ENCODE measurements at places on chromosomes 12 and 14.

GRCh38 chr12:52698651-52699340 is 4.5 kb downstream of the KRT77 start:
- no peak for DNase-seq

GRCh38 chr12:131155131-131155530 is 201.4 kb downstream of the ADGRD1 start:
- DNase-seq: no peak

- no peak for DNase-seq
Measured at GRCh38 chr14:92760524-92760805, 12.0 kb upstream of the LGMN start.

DNA sequence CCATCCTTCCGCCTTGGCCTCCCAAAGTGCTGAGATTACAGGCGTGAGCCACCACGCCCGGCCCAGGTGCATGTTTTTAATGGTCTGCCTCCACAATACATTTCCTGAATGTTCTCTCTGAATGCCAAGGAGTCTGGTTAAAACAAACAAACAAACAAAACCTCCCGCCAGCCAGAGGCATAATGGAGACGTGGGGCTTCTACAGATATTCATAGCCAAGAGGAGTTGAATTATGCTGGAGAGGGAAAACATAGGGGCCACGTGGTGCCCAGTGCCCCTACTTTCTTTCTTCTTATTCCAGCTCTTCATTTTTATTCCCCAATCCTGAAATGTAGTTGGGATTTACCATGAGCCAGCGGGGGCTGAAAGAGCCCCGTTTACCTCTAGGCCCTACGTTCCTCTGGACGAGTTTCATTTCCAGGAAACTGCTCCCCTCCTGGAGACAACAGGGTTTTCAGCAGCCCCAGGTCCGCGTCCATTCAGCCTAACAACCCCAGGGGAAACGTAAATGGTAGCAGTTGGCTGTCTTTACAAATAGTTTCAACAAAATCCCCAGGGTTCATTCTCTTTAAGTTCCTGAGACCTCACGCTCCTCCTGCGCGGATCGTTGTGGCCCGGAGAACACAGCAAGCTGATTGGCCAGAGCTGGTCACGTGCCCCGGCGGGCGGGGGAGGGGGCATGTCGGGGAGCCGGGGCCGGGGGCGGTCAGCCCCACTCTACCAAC is 108.5 kb upstream of the ESRRB start:
- DNase-seq: no peak

DNA sequence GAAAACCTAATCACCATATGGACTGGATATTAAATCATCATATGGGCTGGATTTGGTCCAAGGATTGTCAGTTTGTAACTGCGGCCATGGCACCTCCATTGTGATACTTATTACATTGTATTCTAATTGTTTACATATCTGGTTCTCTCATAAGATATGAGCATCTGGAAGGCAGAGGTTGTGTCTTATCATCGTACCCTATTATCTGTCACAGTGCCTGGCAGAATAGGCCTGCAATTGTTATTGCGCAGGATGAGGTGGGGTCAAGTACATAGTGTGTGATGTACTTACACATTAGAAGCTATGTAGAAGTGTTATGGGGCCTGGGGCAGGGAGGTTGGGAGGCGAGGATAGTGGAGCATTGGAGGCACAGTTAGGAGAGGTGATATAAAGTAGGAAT is 4.7 kb downstream of the IFT43 start:
- DNase-seq: no peak

GRCh38 chr14:99320105-99320572 is 48.1 kb upstream of the BCL11B start:
- peak; percentile 53 for DNase-seq

GRCh38 chr14:63862163-63862562 is 9.4 kb downstream of the SYNE2 start:
- no peak for DNase-seq

DNA sequence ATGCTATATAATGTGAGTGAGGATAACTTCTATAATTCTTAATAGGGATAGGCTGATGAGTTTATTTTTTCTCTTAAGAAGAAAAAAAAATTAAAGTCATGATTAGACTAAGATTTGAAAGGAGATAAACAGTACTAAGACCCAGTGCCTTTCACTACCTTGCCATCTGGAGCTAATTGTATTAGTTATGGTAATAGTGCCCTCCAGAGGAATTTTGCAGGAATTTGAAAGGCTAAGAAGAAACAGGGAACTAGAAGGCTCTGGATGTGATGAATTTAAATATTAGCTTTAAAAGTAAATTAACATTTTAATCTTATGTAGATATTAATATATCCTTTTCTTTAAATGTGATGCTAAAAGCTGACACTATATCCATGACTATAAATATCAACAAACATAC is 36.6 kb upstream of the PIK3C2G start:
- no peak for DNase-seq

DNA sequence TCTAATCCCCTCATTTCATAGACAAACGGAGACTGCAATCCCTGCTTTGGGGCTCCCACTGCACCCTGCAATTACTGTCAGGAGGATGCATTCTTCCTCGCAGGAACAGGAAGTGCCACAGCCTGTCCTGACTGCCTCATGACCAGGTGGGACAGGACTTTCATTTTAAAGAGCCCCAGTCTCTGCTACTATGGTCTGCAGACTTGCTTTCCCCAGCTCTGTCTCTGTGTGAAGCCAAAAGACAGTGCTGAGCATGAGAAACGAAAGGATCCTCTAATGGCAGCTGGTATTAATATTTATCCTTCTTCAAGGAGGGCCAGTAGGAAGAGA is 60.0 kb upstream of the PNMA1 start:
- DNase-seq: no peak

DNA sequence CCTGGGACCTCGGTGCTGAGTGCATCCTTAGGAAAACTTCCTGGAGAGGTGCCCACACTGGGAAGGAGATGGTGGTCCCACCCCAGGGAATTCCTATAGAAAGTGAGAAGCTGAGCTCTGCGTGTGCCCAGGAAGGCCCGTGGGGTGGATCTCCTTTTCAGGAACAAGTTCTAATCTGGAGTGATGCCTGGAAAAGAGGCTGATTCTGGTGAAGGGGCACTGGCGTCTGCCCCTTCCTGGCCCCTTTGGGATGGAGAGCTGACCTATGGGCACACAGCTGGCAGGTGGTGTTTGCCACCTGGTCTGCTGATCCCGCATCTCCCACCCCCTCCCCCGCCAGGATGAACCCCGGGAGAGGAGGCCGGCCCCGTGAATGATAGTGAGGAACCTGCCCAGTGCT is 142.0 kb upstream of the RTL1 start:
- no peak for DNase-seq

- no peak for DNase-seq
Measured at GRCh38 chr12:66627988-66628317, 50.9 kb downstream of the GRIP1 start.

DNA sequence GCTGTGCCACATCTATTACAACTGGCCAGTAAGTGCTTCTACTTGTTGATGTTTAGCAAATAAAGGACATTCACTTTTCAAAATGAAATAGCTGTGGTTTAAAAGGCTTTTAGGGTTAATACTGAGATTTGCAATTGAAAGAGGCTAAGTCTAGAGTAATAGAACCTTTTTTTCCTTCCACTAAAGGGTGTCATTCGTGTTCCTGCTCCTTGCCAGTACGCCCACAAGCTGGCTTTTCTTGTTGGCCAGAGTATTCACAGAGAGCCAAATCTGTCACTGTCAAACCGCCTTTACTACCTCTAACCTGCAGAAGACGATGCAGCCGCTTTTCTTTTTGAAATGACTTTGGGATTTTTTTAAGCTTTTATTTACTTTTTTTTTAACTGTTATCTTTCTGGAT is 33.6 kb downstream of the PIWIL1 start:
- no peak for DNase-seq

DNA sequence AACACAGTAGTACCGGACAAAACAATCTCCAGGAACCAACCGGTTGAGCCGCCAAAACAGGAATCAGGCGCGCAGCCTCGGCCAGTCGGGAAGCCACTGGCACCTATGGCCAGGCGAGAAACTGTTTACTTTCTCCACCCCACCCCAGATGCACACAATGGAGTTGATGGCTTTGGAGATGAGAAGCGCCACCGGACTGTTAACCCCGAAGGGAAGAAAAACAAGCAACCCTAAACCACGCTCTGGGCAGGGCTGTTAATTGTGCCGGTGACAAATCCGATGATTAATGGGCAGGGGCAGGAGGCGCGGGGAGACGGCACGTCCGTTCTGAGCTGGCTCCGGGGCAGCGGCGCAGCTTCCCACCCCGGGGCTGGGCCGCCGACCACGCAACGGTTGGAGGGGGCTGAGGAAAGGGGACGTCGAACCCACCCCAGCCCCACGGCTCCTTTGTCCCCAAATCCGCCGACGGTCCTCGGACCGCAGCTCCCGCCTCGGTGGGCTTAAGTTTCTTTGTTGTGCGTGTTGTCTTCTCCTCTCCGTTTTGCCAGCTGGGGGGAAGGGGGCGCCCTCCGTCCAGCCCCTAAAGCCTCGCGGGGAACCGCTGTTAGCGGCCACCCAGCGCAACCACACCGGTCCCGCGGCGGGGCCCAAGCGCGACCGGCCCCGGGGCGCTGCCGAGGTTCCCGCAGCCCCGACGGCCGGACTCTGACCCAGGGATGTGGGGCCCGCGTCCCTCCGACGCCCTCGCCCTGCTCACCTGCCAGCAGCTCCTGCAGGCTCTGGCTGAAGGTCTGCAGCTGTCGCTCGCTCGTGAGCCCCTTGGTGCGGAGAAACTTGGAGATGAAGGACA is 790 bp downstream of the BTG1 start:
- DNase-seq: peak; percentile 35

DNA sequence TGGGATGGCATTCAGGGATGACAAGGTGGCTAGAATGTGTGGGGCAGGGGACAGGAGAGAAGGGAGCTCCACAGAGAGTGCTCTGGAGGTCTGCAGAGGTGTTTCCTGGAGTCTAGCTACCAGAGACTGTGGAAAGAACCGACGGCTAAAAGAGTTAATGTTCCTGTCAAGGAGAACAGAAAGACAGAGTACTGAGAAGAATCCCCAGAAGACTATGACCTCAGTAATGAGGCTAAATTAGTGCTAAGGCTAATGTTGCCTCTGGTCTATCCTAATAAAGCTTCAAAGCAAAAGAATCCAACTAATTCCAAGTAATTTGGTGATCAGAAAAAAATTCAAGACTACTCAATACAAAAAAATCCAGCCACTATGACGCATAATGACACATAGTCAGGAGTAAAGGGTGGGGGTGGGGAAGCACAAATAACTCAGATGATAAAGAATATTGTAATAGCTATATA is 44.7 kb downstream of the FERMT2 start:
- DNase-seq: no peak

DNA sequence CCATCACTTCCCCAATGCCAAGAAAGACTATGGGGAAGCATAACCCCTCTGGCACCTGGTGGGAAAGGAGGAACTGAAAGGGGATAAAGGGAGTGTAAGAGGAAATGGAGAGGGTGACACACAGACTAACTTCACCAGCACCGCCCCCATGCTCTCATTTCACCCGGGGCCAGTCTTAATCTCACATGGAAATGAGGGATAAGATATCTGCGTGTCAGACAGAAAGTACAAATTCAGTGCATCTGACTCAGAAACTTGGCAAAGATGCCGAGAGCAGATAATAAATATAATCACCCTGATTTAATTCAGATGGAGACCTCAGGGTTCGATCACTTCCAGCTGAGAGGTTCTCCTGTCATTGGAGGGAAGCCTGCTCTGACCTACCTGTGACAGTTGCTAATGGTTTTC is 191.6 kb downstream of the DUSP6 start:
- no peak for DNase-seq

DNA sequence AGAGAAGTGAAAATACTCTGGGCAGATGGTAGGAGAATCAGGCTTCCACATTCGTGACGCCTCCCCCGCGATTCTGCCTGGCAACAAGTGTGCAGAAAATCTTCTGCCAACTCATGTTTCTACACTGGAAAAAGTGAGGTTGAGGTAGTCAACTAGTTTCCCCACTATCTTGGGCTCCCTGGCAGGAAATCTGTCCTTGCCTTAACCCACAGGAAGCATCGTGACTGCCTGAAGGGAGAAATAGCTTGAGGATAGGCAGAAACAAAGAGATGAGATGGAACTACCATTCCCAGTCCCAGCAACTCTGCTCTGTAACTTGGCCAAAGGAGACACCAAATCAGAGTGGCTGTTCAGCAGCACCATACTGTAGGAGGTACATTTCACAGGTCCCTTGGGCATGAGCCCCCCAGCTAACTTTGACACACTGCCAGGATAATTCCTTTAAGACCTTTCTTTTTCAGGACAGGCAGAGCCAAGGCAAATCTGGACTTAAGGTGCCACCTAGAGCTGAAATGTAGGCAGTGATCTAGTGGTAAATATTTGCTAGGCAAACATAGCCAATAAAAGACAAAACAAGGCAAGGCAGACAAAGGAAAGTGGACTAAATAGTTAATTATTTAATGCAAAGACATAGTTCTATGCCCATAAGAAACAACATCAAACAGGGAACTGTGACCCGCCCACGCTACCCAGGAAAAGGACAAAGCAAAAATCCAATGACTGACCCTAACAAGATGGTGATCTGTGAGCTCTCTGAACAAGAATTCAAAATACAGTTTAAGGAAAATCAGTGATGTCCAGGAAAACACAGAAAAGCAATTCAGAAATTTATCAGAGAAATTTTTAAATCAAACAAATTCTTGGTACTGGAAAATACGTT is 205.1 kb downstream of the PTPRO start:
- no peak for DNase-seq

GRCh38 chr12:48592591-48593086 is 22.8 kb upstream of the LALBA start:
- no peak for DNase-seq

GRCh38 chr12:526089-526488 is 66.3 kb downstream of the B4GALNT3 start:
- no peak for DNase-seq

DNA sequence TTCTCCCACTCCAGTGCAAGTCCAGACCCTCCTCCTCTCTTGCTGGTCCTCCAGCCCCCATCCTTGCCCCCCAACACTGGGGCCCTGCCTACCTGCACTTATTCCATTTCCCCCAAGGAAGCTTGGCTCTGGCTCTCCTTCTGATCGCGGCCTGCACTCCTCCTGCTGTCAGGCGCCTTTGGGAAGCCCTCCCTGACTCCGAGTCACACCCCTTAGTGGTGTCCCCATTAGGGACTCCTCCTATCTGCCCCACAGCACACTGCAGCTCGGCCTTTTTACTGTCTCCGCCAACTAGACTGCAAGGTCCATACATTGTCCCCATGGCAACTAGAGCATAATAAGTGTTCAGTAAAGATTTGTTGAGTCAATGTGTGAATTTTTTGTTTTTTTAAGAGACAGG is 32.9 kb downstream of the FIGNL2 start:
- DNase-seq: no peak

GRCh38 chr12:68794653-68795251 is 13.2 kb upstream of the MDM2 start:
- no peak for DNase-seq

GRCh38 chr14:50943261-50943942 is 881 bp downstream of the PYGL start:
- DNase-seq: no peak

- no peak for DNase-seq
Measured at GRCh38 chr12:108816652-108817335, 40.6 kb downstream of the SSH1 start.

DNA sequence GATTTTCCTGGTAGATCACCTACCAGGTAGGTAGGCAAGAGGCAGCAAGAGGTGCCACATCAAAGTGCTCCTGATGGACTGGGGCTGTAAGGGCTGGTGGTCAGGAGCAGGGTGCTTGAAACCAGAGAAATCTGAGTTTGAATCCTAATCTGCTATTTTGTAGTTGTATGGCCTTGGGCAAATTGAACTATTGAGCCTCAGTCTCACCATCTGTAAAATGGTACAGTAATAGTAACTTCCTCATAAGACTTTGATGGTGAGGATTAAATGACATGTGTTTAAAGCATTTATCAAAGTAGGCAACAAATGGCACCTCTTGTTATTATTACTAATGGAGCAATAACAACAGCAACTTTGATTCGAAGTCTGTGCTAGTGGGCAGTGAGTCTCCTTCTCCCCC is 32.0 kb downstream of the JDP2 start:
- no peak for DNase-seq
